Activated T-helper 2 cell treated with anti-CD3 and anti-CD28 coated beads, Interferon-gamma antibody, Interleukin-2, Interleukin-4, amounts not matched to agents 10 μg/mL and 5 μg/mL and 100 μg/mL, durations not matched to agents 14 hours and 24 hours and 36 hours (primary cell): ENCODE measurements at places on chromosomes 1 and 21. TPM values are rescaled to one million over a fixed set of nuclear protein-coding genes. Genes with fewer than 3 reads are reported as not detected.

Gene BRDT
- not detected in 2 replicates for total RNA-seq

Gene CCDC28B
- total RNA-seq, result 39.1 and 44.0 TPM in 2 replicates

Gene FAM72B
- total RNA-seq, result 22.6 and 23.1 TPM in 2 replicates

Gene GPR25
- total RNA-seq, result not detected in 2 replicates

Gene MROH9
- total RNA-seq, result not detected in 2 replicates
